ENCODE measurements at places on chromosomes 3 and 15. TPM values are rescaled to one million over a fixed set of nuclear protein-coding genes. Genes with fewer than 3 reads are reported as not detected.

SCAANT1 gene
- not detected for total RNA-seq

CHST14 gene
- total RNA-seq = 9.3 TPM

GRCh38 chr15:43213466-43213865, 7.4 kb downstream of the EPB42 start:
- no peak for DNase-seq

DNA sequence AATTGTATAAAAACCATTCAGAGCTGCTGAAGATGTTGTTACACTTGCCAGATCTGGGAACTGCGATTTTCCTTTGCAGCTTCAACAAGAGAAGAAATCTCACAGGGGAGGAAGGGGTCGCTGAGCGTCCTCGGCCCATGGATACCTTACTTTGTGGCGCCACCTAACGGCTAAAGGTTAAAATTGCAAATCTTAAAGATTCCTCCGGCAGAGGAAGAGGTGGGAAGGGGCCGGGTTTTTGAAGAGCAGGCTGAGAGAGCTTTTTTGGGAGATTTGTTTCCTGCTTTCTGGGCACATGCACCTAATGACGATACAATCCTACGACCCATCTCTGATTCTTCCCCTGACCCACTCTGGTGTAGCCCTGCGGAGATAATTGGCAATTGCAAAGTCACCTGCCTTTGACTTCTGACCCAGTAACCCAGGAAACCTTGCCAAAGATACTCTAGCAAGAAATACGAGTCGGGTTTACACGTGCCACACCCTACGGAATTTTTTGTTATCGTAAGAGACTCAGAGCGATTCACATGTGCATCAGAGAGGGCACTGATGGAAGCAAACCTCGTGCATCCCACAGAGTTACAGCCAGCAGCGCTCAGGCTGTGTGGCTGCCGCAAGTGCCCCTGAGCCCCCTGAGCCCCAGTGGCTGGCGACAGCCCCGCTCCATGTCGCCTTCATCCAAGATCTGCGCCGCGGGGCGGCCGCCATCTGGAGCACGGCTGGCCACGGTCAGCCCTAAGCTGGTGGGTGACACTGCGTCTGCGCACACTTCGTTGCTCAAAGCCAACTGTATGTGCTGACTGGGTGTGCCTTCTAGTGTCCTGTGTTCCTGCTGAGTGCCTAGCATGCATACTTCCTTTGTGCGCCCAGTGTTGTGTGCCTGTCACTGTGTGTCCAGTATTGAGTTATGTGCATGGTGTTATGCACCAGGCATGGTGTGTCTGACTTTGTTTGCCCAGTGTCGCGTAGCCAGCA, 55.2 kb upstream of the CHRNA7 start:
- DNase-seq = no peak

GRCh38 chr3:38117163-38117716, 19.7 kb downstream of the ACAA1 start:
- DNase-seq = peak; percentile 64
